ENCODE measurements at places on chromosomes 6 and 20. TPM values are rescaled to one million over a fixed set of nuclear protein-coding genes. Genes with fewer than 3 reads are reported as not detected.

- no peak for DNase-seq
Measured at GRCh38 chr20:4297127-4297826, 281.9 kb upstream of the RNF24 start.

GRCh38 chr6:86412057-86412456 lies 525.3 kb upstream of the HTR1E start:
- DNase-seq: no peak

Gene VSX1
- total RNA-seq: 0.24 TPM

DNA sequence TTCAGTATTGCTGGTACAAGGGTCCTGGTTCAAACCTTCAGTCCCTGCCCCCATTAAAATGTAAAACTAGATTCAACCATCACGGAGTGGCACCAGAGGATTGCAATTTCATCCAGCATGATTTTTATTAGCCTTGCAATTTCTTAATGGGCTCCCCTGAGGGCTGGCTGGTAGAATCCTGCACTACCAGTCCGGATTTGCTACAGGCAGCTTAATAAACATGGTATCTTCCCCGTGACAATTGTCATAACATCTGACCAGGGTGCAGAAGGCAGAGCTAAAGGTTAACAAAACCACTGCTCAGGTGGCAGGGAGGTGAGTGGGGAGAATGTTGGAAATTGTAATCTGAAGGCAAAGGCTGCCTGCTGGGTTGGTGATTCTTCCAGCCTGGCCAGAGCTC lies 94.5 kb downstream of the PKHD1 start:
- DNase-seq: no peak

DNA sequence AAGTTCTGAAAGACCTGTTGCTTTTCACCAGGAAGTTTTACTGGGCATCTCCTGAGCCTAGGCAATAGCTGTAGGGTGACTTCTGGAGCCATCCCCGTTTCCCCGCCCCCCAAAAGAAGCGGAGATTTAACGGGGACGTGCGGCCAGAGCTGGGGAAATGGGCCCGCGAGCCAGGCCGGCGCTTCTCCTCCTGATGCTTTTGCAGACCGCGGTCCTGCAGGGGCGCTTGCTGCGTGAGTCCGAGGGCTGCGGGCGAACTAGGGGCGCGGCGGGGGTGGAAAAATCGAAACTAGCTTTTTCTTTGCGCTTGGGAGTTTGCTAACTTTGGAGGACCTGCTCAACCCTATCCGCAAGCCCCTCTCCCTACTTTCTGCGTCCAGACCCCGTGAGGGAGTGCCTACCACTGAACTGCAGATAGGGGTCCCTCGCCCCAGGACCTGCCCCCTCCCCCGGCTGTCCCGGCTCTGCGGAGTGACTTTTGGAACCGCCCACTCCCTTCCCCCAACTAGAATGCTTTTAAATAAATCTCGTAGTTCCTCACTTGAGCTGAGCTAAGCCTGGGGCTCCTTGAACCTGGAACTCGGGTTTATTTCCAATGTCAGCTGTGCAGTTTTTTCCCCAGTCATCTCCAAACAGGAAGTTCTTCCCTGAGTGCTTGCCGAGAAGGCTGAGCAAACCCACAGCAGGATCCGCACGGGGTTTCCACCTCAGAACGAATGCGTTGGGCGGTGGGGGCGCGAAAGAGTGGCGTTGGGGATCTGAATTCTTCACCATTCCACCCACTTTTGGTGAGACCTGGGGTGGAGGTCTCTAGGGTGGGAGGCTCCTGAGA lies at the start of gene HFE:
Gene HFE (plus strand): TSS at position 146 of the 832 bp plus-strand sequence. CDS start 12 bp downstream, at position 158.
- peak; percentile 85 for DNase-seq

DNA sequence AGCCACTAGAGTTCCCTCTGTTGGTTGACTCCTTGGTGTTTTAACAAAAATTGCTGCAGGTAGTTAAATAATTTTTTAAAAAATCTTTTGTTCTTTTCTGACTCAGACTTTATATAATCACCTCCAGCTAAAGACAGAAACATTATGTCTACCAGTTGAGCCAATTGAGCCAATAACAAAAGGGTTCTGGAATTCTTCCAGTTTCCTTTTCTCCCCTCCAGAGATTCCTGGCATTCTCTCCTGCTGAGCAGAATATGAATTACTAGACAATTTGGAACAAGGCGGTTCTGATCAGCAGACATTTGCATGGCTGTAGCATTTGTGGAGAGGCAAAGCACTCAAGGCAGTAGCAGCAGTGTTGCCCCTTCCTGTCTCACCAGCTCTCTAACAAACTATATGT lies 144.0 kb upstream of the SLC35B3 start:
- DNase-seq: no peak

DNA sequence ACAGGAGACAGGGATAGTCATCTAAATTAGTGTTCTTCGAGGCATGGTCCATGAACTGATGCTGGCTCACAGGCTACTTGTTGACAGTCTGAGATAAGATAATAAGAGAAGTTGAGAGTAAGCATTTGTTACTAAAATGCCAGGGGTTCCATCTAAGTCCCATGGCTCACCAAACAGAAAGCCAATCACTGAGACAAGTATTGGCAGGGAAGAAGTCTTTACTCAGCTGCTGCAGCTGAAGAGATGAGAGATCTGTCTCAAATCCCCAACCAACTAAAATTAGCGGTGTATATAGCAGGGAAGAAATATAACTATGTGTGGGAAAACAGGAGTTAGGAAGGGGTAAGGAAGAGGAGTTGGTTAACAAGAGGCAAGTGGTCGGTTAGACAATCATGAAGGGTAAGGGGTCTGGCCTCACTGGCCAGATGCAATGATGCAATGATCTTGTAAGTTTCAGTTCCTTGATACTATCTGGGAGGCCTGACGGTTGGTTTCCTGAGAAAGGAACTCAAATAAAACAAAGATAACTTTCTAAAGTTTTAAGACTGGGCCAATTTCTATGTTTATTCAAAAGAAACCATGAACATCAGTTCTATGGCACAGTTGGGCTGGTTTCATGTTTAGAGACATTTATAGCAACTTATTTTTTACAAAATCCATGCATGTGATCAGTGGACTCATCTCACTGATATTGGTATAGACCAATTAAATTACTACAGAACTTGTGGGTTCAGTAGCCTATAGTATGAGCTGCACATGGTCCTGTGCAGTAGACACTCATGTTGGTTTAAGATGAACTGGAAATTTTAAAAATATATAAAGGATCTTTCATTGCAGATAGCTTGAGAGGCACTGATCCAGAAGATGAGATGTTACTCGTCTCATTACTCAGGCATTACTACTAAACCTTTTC lies 9.9 kb upstream of the HEBP2 start:
- DNase-seq: no peak
